Natural killer cell treated with Interleukin-12 subunit alpha and Interleukin-12 subunit beta and Interleukin-15 and Interleukin-18, amount 100 ng/mL, for 72 hours (primary cell): ENCODE measurements at places on chromosomes 2 and 18. TPM values are rescaled to one million over a fixed set of nuclear protein-coding genes. Genes with fewer than 3 reads are reported as not detected.

The RESP18 gene
- not detected for total RNA-seq

The TRPM8 gene
- not detected for total RNA-seq

The CCDC121 gene
- 0.36 TPM for total RNA-seq

The ALPP gene
- total RNA-seq = not detected

The ASPRV1 gene
- total RNA-seq = 0.84 TPM

The KLHL14 gene
- total RNA-seq = 0.22 TPM

The GPBAR1 gene
- total RNA-seq = 3.0 TPM

The TMEM178A gene
- total RNA-seq = not detected

The WDR12 gene
- total RNA-seq = 76.4 TPM

The BOK gene
- 2.2 TPM for total RNA-seq

The HADHB gene
- 49.1 TPM for total RNA-seq

The PLCL1 gene
- 0.14 TPM for total RNA-seq

The MC4R gene
- total RNA-seq = not detected

The CHRNG gene
- not detected for total RNA-seq
